MM.1S (cell line): ENCODE measurements at places on chromosomes 2 and 18.

- peak; percentile 65 for DNase-seq
These were observed 153.0 kb upstream of the ITGA4 start for GRCh38 chr2:181304011-181304844.

DNA sequence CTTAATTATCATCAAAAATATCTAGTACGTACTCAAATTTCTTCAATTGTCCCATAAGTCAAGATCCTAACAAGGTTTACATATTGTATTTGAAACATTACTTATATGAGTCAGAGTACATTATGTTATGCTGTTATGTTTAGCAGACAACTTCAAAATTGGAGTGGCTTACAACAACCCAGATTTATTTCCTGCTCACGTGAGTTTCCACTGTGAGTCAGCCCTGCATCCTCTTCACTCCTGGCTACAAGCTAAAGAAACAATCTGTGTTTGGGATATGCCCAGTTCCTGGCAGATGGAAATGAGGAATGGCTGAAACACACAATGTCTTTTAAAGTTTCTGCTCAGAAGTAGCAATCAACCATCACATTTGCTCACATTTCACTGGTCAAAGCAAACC, 31.5 kb upstream of the TANC1 start:
- no peak for DNase-seq

DNA sequence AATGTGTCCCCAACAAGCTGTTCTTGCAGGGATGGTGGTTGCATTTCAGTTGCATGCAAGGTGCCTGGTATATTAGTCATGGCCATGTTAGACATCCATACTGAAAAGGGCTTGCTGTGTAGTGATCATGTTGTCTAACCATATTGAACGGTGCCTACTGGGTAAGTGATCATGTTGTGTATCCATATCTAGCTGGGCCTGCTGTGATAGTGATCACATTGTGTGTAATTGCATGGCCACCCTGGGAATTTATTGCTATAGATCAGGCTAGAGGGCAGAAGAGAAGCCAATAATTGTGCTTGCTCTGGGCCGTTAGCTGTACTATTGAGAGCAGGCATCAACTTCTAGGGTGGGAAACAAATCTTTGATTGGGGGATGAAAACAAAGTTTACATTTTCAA, 9.8 kb upstream of the EPC2 start:
- no peak for DNase-seq

DNA sequence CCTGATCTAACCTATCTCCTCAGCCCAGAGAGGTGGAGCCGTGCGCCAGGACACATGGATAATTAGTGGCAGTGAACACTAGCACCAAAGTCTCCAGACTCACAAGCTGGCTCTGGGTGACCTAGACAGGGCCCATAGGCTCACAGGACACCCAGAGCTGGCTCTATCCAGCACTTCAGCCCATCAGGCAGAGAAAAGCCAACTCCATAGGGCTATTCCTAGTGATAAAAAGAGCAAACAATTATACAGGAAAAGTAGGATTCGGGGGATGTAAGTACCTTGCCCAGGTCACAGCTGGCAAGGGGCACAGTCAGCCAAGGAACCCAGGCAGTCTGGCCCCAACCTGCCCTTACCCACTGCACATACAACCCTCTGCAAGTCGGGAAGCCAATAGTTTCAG, 178.6 kb downstream of the TNS1 start:
- no peak for DNase-seq

DNA sequence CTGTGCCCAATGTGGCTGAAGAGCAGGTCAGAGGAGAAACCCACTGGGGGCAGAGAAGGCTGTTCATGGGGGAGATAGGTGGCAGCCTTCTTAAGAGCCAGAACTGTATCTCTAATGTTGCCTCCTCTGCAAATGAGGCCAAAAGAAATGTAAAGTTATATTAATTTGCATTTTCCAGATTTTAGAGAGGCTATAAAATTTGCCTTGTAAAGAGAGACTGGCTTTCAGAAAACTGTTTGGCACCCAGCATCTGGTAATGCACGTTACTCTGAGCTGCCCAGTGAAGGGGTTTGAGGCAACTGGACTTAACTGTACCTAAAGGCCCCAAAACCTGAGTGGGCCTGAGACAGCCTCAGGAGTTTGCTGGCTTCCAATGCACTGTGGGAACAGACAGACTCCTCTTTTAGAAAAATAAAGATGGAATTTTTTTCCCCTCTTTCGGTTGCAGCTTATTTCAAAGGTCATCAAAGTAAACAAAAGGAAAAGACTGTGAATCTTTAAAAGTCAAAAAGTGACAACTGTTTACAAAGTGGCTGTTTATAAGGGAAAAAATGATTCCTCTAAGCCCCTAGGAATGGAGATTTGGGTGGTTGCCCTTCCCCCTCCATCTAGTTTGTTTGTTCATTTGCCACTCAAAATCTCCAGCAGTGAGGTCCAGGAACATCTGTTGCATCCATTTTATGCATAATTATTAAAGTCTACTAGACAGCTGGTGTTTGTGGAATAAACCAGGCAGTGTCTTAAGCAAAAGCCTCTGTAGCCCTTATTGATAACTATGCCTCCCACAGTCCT, 132.2 kb upstream of the ZFP36L2 start:
- DNase-seq = no peak

- no peak for DNase-seq
These were observed 435.1 kb upstream of the CDH20 start for GRCh38 chr18:60898111-60898510.

DNA sequence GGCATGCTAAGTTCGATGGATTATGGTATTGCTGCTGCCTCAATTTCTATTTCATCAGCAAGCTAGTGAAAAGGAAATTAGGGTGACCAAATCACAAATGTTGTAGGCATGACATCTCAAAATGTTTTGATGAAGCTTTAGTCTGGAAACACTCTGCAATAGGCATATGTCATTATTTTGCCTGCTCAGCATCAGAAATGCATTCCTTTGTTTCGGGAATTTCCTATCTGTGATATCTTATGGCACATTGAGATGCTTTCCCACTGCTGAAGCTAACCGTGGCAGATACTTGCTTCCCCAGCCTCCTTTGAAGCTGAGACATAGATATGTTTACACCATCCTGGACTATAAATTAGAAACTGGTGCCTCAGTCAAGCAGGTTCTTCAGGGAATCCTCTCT, 119.7 kb downstream of the CDC42EP3 start:
- DNase-seq = no peak

DNA sequence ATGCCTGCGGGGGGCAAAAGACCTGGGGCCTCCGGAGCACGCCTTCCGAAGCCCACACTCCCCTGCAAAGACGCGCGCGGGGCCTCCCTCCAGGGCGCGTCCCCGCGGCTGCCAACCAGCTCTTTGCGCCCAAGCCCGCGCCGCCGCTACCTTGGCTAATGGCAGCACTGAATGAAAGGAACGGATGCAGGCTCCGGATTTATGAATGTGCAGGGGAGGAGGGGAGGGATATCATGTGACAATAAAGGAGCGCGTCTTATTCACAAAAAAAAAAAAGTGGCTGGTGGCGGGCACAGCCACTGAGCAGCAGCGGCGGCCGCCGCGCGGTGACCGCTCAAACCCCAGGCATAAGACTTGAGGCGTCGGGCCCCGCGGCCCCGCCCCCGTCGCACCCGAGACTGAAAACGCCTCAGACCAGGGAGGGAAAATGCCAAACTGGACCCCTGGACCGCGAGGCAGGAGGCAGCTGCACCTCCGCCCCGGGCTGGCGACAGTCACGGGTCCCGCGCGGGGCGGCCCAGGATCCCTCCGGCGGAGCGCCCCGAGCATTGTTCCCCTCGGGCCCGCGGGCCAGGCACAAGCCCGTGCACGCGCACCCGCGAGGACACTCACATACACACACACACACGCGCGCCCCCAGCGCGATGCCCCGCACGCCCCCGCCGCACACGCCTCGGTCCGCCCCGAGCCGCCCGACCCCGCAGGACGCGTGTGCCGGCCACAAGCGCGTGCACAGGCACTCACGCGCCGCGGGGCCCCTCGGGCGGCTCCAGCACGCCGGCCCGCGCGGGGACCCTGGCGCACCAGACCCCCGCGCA, 1.6 kb downstream of the SPRED2 start:
- DNase-seq = peak; percentile 85

DNA sequence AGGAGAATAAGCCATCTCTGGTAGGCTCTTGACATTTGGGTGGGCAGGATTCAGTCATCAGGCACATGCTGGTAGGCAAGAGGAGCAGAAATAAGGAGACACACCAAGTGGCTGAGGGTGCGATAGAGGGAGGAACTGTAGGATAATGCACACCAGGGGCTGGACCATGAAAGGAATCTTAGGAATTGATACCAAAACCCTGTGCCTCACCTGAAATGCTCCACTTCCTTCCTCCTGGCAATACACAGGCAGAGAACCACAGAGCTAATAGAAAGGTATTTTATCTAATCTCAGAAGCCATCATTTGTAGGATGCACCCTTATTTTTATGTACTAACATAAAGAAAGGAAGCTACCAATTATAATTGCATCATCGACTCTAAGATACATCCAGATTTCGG, 4.4 kb upstream of the CYP1B1 start:
- DNase-seq = no peak

GRCh38 chr2:62221141-62221540, 25.2 kb downstream of the B3GNT2 start:
- DNase-seq = no peak

GRCh38 chr2:37866171-37866934, 58.7 kb upstream of the RMDN2 start:
- DNase-seq = no peak

GRCh38 chr2:175039031-175039430, 33.9 kb upstream of the CHN1 start:
- DNase-seq = no peak

GRCh38 chr2:100228415-100228814, 86.0 kb upstream of the AFF3 start:
- no peak for DNase-seq

- no peak for DNase-seq
These were observed 35.0 kb downstream of the RHOB start for GRCh38 chr2:20481798-20482405.

DNA sequence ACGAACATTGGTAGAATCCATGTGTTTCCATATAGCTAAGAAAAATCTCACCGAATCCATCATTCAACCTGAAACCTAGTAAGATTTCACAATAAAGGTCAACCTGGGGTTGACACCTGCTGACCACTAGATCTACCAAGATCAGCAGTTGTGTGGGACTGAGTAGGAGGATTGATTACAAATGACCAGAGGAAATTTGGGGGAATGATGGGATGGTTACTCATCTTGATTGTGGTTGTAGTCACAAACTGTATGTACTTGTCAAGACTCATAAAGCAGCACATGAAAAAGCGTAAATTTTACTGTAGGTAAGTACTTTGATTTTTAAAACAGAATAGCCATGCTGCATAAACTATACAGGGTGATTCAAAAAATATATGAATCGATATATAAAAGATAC, 14.7 kb downstream of the DAPL1 start:
- no peak for DNase-seq

- no peak for DNase-seq
These were observed 323.9 kb upstream of the RND3 start for GRCh38 chr2:150811259-150811855.

DNA sequence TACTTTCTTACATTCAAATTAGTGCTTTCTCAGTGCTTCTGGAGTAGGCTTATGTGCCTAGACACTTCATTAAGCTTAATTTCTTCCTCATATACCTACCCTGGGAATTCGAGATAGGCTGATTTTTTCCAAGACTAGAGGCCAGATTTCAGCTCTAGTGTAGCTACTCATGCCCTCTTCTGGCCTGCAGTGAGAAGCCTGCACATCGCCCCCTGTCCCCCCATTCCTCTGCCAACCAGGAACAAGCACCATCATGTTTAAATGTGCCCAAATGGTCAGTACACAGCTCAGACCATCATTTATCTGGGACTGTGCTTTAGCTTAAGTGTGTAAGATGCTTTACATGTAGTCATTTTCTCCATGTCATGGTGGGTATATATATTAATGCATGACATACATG, 1218.8 kb upstream of the LRRTM1 start:
- DNase-seq = no peak
